ENCODE measurements at places on chromosomes 16 and 17.

DNA sequence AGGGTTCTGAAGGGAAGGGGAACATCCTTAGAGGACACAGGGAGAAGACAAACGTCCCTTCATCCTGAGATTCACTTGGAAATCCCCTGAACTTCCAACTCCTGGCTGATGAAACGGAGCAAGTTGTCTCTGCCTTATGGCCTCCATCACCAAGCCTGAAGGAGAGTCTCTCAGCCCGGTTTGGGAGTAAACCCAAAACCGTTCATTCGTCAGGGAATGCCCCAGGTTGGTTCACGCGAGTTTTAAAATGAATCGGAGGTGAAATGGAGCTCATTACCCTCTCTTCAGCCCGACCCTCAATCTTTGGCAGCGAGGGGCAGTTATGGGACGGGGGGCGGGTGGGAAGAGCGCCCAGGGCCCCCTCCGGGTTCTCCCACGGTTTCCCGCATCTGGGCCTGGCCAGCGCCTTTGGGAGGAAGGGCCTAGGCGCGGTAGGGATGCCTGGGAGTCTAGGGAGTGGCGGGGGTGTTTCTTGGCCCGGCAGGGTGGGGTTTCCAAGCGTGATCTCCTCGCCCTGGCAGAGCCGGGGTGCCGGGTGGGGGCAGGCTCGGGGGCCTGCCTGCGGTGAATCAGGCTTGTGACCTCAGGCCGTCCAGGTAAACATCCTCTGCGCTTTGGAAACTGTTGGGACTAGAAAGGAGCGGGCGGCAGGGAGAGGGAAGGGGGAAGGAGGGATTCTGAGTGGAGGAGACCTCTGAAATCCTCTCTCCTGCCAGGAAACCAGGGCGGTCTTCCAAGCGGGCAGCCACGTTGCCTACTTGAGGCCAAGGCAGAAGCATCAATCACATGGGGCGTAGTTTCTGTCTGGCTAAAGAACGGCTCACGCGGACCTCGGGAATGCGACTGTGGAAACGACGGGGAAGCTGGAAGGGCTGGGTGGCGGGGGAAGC, 24.1 kb upstream of the HOXB13 start:
- no peak for DNase-seq

- DNase-seq, result no peak
Measured at GRCh38 chr16:86354641-86355513, 155.4 kb upstream of the FOXF1 start.

DNA sequence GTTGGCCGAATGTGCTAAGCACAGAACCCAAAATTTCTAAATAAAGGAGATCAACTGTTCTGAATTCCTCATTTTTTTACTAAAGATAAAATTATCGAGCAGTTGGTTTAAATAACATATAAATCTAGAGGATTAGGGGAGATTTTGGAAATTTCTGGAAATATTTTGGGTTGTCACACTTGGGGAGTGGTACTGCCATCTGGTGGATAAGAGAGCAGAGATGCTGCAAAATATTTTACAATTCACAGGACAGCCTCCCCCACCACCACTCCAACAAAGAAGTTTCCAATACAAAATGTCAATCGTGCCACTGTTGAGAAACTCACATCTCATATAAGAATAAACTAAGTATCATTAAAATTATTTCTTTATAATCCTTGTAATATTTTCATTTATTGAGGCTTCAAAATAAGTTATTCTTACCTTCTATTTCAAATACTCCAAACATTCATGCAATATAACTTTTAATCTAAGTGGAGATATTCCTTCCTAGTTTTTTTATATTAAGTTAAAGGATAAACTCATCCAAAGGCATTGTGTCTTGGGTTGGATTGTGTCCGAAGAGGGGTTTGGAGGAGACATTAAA, 17.0 kb upstream of the ABCA8 start:
- DNase-seq, result no peak

GRCh38 chr16:49940464-49941224, 84.4 kb upstream of the CNEP1R1 start:
- peak; percentile 11 for DNase-seq

GRCh38 chr16:31270795-31271194, 11.0 kb downstream of the ITGAM start:
- DNase-seq, result no peak

- peak; percentile 72 for DNase-seq
Measured at GRCh38 chr17:79836972-79837887, 2.0 kb downstream of the CBX4 start.

GRCh38 chr17:82000803-82001570, 21.7 kb downstream of the CENPX start:
- DNase-seq, result no peak

GRCh38 chr16:88993166-88993761, 16.3 kb upstream of the CBFA2T3 start:
- DNase-seq, result no peak

DNA sequence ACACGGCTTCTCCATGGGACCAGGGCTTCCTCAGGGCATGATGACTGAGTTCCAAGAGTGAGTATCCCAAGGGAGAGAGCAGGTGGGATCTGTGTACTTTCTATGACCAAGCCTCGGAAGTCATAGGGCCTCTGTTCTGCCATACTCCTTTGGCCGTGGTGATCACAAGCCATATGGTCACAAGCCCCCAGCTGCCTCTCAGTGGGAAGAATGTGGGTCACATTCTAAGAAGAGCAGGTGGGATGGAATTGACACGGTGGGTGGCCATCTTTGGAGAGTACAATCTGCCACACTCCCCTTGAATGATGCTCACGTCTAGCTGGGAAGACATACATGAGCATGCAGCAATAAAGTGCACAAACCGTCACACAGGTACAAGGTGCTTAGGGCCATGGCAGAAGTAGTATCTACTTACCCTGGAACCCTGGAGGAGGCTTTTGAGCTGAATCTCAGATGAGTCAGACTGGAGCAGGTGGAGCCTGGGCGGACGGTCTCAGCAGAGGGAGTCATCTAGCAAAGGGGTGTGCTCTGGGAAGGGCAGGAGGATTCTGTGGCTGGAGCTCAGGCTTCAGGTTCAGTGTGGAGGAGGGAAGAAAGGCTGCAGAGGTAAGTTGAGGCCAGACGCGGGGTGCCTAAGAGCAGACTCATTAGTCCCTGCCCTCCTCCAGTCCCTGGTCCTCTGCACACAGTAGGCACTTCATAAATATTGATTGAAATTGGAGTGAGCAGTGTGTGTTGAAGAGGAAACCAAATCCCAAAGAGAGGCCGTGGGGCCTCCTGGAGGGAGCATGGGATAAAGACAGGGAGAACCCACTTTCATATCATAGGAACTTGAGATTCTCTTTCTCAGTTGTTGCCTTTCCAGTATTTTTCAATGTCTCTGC, 26.6 kb downstream of the GOSR2 start:
- no peak for DNase-seq

DNA sequence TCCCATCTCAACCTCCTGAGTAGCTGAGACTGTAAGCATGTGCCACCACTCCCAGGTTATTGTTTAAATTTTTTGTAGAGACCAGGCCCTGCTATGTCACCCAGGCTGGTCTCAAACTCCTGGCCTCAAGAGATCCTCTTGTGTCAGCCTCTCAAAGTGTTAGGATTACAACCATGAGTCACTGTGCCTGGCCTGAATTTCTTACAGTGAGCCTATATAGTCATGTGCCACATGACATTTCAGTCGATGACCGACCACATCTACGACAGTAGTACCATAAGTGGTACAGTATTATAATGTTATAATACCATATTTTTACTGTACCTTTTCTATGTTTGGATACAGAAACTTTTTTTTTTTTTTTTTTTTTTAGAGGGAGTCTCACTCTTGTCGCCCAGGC, 195.3 kb downstream of the STX8 start:
- DNase-seq, result no peak

- no peak for DNase-seq
Measured at GRCh38 chr17:83014940-83015910, 64.2 kb upstream of the METRNL start.

GRCh38 chr17:21452377-21453143, 76.4 kb downstream of the KCNJ12 start:
- DNase-seq, result peak; percentile 22

DNA sequence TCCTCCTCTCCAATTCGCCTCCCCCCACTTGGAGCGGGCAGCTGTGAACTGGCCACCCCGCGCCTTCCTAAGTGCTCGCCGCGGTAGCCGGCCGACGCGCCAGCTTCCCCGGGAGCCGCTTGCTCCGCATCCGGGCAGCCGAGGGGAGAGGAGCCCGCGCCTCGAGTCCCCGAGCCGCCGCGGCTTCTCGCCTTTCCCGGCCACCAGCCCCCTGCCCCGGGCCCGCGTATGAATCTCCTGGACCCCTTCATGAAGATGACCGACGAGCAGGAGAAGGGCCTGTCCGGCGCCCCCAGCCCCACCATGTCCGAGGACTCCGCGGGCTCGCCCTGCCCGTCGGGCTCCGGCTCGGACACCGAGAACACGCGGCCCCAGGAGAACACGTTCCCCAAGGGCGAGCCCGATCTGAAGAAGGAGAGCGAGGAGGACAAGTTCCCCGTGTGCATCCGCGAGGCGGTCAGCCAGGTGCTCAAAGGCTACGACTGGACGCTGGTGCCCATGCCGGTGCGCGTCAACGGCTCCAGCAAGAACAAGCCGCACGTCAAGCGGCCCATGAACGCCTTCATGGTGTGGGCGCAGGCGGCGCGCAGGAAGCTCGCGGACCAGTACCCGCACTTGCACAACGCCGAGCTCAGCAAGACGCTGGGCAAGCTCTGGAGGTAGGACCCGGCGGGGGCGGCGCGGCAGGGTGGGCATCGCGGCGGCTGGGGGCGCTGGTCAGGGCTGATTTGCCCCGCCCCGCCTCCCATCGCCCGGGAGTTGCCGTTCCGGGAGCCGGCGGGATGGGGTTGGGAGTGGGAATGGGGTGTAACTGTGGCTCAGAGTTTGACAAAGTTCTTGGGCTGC, 567 bp downstream of the SOX9 start:
- no peak for DNase-seq

DNA sequence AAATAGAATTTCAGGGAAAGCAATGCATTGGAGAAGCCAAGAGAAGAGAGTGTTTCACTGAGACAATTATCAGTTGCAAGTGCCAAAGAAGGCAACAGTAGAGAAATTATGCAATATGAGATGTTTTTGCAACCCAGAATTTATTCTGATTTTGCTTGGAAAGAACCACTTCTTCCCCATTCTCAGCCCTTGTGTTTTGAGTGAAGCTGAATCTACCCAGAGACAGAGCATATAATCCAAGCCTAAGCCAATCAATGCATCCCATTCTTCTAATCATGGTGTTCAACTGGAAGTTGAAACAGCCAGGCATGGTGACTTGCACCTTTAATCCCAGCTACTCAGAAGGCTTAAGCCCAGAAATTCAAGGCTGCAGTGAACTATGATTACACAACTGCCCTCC, 6.9 kb upstream of the SCNN1G start:
- DNase-seq, result no peak

- DNase-seq, result peak; percentile 39
Measured at GRCh38 chr16:17070882-17071592, 399.7 kb downstream of the XYLT1 start.

GRCh38 chr16:49495596-49496355, 122.2 kb downstream of the C16orf78 start:
- no peak for DNase-seq

GRCh38 chr17:77231076-77231871, 90.5 kb downstream of the SEC14L1 start:
- DNase-seq, result no peak

- DNase-seq, result no peak
Measured at GRCh38 chr16:84177741-84178073, 9.2 kb downstream of the TAF1C start.

DNA sequence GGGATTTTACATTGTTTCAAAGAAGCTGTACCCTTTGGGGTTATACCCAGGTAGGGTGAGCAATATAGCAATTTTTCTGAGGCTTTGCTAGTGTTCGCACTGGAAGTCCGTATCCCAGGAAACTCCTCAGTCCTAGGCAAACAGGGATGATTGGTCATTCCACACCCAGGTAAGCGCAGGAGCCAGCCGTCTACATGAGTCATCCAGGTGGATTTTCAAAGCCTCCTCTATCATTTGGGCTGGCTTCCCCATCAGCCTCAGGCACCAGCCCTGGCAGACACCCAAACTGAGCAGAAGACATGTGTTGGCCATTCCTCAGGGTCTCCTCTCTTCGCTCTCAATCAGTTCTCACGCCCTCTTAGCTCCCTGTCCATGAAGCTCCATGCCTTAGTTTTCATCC, 135.6 kb downstream of the AIPL1 start:
- DNase-seq, result no peak

GRCh38 chr17:39026980-39027451, 59.8 kb upstream of the FBXO47 start:
- no peak for DNase-seq

- peak; percentile 21 for DNase-seq
Measured at GRCh38 chr16:15509051-15509592, 74.7 kb downstream of the BMERB1 start.

GRCh38 chr17:65025297-65025696, 31.2 kb downstream of the GNA13 start:
- no peak for DNase-seq

- no peak for DNase-seq
Measured at GRCh38 chr17:72176516-72176851, 55.7 kb downstream of the SOX9 start.

GRCh38 chr16:6946802-6947201, 385.8 kb upstream of the RBFOX1 start:
- no peak for DNase-seq

- no peak for DNase-seq
Measured at GRCh38 chr16:89690392-89690901, 4.0 kb downstream of the CDK10 start.

DNA sequence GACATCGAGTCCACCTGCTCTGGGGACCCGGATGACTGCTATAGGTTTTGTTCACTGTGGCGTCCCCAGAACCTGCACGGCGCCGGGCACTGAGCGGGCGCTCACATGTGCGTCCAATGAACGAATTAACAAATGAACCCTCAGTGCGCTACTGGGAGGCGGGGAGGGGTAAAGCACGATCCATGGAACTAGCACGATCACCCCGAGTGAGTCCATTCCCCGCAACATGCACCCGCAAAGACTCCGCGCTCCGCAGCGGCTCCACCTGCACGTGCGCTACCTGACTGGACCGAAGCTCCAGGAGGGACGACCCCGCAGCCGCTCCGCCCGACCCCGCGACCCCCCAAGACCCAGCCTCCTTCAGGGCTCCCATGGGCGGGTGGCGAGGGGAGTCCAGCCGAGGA, 491 bp downstream of the TRAP1 start:
- DNase-seq, result peak; percentile 48

DNA sequence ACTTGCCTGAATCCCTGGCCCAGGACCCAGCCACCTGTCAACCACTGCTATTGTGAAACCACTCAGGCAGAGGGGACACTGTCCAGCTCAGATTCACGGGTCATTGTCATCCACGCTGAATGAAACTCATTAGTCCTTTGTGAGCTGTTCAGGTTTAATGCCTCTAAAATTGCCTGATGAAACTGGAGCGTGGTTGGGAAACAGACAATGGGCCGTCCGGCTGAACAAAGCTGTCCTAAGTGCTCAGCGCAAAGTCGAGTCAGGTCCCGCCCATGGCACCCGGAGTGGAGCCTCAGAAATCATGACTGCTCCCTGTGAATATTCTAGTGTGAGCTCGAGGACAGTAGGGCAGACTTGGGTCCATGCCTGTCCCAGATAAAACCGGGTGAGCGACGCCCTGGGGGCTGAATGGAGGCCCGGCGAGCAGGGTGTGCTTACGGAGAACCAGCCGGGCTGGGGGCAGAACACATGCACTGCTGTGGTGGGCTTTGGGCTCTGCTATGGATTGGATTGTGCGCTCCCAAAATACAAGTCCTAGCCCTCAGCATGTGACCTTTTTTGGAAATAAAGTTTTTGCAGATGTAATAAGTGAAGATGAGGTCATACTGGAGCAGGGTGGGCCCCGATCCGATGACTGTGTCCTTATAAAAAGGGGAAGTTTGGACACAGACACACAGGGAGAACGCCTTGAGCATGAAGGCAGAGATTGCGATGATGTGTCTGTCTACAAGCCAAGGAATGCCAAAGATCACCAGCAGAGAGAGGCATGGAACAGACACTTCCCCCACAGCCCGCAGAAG, 12.9 kb upstream of the CMIP start:
- DNase-seq, result no peak

GRCh38 chr17:34386697-34387550, 23.9 kb upstream of the CCL1 start:
- DNase-seq, result peak; percentile 32
